Spleen (tissue), 13 donors: ENCODE measurements at places on chromosomes 3 and 15. TPM values are rescaled to one million over a fixed set of nuclear protein-coding genes. Genes with fewer than 3 reads are reported as not detected.

MYO5C gene
- total RNA-seq, result 14.9 TPM

CHRM5 gene
- not detected for total RNA-seq

LMOD3 gene
- total RNA-seq, result 0.10 TPM

ABI3BP gene
- 12.7 TPM for total RNA-seq

AP3B2 gene
- total RNA-seq, result 0.30 TPM

LRRC2 gene
- 8.3 TPM for total RNA-seq

DNAH1 gene
- 27.1 TPM for total RNA-seq

CCDC33 gene
- total RNA-seq, result not detected

UACA gene
- 99.1 TPM for total RNA-seq

OSBPL10 gene
- 38.4 TPM for total RNA-seq
